Neural crest cell (in vitro differentiated cells): ENCODE measurements at places on chromosomes 16 and 17. TPM values are rescaled to one million over a fixed set of nuclear protein-coding genes. Genes with fewer than 3 reads are reported as not detected.

DNA sequence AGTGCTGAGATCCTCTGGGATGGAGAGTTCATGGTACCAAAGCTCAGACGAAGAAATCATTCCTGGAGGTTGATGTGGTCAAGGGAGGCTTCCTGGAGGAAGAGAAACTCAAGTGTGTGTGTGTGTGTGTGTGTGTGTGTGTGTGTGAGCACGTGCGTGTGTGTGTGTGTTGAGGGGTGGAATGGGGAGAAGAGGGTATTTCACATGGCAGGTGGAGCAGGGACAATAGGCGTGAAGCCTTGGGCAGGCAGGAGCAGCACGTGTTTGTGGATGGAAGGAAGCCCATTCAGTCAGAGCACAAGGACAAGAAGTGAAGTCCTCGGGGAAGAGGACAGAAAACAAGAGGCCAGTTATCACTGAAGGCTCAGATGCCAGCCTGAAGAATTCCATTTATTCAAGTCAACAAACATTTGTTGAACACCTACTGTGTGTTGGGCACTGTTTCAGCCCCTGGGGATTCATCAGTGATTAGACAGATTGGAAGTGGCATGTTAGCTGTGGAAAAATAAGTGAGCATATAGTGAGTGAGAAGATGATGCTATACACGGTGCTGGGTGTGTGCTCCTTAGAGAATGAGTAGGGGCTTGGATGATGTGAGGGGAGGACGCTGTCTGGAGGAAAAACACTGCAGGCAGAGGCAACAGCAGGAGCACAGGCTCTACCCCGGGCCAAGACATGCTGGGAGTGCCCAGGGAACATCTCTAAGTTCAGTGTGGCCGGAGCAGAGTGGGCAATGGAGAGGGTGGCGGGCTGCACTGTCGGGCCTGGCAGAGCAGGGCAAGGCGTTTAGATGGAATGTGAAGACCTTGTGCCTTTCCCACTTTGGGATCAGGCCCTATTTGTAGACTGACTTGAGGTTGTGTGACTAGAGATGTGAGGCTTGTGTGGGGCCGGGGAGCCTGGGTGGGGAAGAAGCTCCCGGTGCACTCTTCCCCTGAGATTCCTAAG is 267.1 kb downstream of the CBLN1 start:
- DNase-seq: no peak

DNA sequence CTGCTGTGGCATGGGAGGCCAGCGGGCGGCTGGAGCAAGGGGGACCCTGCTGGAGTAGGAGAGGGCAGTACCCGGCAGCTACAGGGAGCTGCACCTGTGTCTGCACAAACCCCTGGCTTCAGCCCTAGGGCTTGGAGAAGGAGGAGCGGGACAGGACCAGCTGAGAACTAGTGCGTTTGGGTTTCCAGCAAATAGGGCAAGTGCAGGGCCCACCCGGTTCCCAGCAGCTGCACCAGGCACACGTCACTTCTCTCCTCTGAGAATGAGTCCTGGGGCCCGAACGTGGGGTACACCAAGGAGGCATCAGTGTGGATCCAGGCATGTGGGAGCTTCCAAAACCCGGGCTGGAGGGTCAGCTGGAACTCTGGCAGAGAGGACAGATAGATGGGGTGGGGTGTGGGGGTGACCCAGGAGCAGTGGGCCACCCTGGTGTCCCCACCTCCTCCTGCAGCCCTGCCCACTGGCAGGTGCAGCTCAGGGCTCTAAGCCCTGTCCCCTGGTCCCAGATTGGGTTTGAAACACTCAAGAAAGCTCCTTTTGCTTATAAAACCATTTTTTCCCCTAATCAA is 5.6 kb downstream of the C16orf89 start:
- no peak for DNase-seq

- DNase-seq: no peak
These were observed 629.7 kb upstream of the KIF2B start for GRCh38 chr17:53193044-53193443.

DNA sequence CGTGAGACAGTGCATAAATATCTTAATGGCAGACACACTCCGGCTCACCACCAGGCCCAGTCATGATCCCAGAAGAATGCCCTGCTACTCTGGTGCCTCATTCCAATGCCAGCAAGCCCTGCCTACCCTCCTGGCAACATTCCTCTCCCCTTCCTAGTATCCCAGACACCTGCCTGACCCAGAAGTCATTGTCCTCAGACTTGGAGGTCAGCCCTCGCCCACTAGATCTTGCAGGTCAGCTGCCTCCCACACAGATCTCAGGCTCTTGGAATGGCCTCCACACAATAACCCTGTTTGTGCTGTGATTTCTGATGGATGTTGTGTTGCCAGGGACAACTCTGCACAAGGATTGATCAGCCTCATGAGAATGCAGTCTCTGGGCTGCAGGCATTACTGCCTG is 1.8 kb upstream of the TEX2 start:
- no peak for DNase-seq

DNA sequence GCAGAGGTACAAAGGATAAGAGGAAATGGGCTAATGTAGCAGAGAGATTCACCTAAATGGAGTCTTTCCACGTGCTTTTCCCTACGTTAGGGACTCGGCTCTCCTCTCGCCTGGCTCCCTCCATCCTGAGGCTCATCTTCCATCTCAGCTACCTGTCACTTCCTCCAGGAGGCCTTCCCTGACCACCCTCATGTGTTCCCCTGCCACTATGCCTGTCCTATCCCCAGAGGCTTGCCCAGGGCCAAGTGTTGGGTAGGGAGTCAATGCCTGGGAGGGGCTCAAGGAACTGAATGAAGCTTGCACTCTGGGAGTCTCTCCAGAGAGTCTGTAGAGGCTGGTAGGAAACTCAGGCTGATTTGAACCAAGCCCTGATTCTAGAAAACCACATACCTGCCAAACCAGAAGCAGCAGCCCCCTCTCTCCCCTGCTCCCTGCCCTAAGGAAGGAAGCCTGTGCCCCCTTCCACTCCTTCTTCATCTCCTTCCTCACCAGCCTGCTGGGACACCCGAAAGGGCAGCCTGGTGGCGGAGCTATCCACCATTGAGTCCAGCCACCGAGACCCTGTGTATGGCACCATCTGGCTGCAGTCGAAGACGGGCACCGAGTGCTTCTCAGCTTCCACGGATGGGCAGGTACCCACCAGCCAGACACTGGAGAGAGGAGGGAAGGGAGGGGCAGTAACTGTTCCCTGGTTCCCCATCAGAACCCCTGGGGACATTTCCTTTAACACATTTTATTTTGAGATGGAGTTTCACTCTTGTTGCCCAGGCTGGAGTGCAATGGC is 25.4 kb downstream of the DNAI2 start:
- DNase-seq: no peak

DNA sequence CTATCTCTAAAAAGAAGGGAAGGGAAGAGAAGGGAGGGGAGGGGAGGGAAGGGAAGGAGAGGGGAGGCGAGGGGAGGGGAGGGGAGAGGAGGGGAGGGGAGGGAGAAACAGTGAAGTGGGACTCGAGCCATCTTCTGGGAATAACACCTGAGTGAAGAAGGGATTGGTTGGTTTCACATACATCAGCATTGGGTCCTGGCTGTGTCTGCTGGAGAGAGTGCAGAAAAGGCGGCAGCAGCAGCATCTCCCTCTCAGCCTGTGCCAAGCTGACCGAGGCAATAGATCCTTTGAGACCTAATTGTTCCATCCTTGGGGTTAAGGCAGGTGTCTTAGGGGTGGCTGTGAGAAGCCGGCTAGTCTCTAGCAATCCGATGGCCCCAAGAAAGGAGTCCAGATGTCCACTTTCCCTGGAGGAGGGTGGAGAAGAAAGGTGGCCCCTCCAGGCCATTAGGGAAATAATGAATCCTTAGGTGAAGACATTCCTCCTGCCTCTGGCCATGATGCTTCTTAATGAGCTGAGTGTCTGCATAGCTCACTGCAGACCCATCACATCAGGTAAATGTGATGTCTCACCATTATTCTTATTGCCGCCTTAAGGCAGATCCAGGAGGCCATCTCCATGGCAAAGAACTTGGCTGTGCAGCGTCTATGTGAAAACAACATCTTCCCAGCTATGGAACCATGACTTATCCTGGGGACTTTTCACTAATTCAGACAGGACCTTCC is 71.6 kb downstream of the WIPI1 start:
- DNase-seq: no peak

DNA sequence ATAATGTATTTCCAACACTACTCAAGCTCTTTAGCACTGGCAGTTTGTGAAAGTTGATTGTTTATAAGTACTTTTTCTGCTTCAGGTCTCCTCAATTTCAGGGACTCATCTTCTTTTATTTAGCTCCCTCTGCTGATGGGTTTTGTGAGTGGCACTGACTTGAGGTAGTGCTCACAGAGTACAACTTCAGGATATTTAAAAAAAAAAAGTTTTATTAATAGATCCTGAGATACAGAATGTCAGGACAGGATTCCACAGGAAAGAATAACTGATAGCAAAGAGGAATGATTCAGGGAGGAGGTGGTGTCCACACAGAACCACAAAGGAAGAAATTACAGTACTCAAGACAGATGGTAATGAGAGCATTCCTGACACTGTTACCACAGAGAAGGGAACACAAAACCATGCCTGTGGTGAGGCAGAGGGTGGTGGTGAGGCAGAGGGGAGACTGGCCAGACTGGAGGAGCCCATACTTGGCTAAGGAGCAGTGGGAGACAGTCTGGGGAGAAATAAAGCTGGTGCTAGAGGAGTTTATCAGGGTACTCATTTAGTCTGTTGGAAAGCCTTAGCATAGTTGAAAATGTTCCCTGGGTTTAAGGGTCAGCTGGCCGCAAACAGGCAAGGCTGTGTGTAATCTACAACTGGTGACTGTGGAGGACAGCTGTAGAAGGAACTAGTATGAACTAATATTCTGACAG is 63.7 kb downstream of the SPAG9 start:
- DNase-seq: peak; percentile 32

DNA sequence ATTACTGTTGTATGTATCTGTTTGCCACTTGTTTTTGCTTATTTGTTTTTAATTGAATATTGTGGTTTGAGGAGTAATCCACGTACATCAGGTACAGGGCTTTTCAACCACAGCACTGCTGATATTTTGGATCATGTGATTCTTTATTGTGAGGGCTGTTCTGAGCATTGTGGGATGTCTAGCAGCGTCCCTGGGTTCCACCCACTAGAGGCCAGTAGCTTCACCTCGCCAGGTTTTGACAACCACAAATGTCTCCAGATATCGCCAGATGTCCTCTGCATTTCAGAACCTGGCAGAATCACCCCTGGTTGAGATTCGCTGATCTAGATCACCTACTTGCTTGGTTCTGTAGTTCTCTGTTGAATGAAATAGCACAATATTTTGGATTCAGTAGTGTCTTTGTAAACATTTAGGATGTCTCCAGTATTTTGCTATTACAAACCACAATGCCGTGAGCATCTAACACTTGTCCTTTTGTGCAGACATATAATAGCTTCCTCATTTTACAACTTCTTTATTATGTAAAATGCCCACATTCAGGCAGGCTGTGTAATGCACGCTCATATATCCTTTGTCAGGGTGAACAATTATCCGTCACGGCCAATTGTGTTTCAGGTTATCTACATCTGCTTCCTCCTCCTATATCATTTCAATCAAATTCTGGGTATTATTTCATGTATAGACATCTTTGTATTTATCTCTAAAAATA is 380.3 kb downstream of the SNX29 start:
- no peak for DNase-seq

DNA sequence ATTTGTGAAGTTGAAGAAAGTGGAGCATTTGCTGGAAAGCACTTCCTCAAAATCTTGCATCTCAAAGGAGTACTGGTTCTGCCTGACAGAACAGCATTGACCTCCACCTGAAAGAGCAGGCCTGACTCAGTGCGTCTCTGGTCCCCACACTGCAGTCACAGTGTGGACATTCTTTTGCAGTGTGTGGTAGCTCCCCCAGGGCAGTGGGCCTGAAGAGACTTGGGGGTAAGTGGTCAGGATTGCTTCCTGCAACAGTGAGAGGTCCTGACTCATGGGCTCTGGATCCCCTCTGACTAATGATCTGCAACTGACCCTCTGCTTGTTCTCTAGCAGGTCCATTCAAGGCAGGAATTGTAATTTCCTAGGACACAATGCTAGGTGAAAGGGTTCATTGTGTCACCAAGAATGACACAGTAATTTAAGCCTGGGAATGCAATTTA is 204.9 kb upstream of the KCNJ16 start:
- no peak for DNase-seq

- DNase-seq: no peak
These were observed 62.9 kb downstream of the SMPD3 start for GRCh38 chr16:68385371-68385770.

- no peak for DNase-seq
These were observed 14.5 kb downstream of the SLC7A6OS start for GRCh38 chr16:68296291-68296690.

- DNase-seq: no peak
These were observed 118.5 kb upstream of the ZFHX3 start for GRCh38 chr16:73166441-73166851.

- no peak for DNase-seq
These were observed 1.9 kb downstream of the ARL16 start for GRCh38 chr17:81681672-81682071.

MT1H gene
- not detected in 2 replicates for total RNA-seq

SEPTIN12 gene
- total RNA-seq: 0.65 TPM in 1 of 2 replicates, not detected in the other

PDIA2 gene
- 1.4 and 2.1 TPM in 2 replicates for total RNA-seq

ERN2 gene
- total RNA-seq: 0.59 TPM in 1 of 2 replicates, not detected in the other

C1QTNF1 gene
- total RNA-seq: 0.89 and 1.0 TPM in 2 replicates

GRIN2C gene
- 0.02 and 0.07 TPM in 2 replicates for total RNA-seq

KRT32 gene
- not detected in 2 replicates for total RNA-seq

KRT40 gene
- not detected in 2 replicates for total RNA-seq

P2RX1 gene
- total RNA-seq: not detected in 2 replicates
